ENCODE measurements at places on chromosomes 7 and 10.
A peak's percentile ranks its signal among the peaks of the same experiment; 100 is the strongest.

- DNase-seq = no peak
These were observed 116.9 kb downstream of the EVX1 start for GRCh38 chr7:27359181-27360125.

DNA sequence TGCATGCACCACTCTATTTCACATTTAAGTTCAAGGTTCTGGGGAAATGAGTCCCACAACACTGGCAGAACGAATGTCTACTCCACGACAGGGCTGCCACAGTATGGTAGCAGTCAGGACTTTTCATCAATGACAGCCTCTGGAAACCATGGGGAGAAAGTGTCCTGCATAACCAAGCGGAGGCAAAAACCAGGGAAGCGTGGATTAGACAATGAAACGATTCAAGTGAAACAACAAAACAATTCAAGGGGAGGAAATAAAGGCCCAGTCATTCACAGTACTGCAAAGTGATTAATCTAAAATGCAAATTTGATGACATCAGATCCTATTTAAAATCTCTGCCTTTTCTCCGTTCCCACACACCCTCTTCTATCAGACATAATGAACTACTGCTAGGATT lies 168.2 kb downstream of the DPY19L1 start:
- no peak for DNase-seq

- DNase-seq = no peak
These were observed 107.4 kb upstream of the LSM8 start for GRCh38 chr7:118076564-118076963.

- no peak for DNase-seq
These were observed 79.5 kb upstream of the SEMA3A start for GRCh38 chr7:84274029-84274638.

DNA sequence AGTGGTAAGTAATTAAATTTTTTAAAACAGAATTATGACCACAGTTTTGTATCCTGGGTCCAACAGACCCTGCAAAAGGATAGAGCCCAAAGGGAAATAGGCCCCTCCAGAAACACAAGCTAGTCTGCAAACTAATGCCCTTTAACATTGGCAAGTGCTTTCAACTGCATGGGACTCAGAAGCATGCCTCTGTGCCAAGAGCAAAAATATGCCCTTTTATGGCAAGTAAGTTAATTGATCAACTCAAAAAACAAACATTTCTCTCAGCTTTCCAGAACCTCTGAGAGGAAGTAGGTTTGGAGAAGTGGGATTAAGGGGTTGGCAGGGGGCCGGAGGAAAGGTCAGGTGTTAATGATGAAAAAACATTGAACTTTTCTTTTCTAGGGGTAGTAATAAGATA lies 186.6 kb upstream of the PRSS1 start:
- no peak for DNase-seq

DNA sequence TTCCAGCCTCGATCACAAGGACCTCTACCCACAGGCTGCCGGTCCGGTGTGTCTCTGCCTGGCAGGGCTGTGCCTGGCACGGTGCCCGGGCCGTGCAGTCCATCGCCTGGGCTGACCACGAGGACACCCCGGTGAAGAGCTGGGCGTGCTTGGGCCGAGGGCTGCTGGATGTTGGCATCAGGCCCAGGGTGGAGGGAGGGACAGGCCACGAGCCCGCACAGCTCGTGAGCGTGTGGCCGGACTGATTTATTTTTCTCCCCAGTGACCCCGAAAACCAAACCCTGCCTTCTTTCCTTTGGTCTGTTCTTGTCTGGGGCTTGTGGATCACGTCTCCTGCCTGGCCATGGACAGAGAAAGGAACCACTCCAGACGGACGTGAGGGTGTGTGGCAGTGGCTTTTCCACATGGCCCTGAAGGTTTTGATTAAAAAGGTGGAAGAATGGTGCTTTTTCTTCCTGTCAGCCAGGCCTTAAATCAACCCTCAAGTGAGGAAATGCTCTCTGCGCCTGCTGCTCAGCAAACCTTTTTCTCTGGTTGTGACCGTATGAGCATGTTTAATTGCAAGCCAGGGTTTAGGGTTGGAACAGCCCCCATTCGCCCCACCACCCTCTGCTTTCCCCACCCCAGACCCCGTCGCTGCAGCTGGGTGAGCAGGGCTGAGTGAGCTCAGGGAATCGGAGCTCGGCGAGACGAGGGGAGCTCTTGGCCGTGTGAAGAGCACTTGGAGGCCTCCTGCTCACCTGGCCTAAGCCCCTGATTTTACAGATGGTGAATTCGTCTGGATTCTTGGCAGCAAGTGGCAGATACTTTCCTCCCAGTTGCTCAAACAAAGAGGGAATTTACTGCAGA lies 130.1 kb downstream of the RGS10 start:
- DNase-seq = no peak

GRCh38 chr7:67821116-67821515 lies 824.5 kb downstream of the TYW1 start:
- DNase-seq = no peak

GRCh38 chr10:18690541-18690940 lies 31.3 kb downstream of the ARL5B start:
- no peak for DNase-seq

DNA sequence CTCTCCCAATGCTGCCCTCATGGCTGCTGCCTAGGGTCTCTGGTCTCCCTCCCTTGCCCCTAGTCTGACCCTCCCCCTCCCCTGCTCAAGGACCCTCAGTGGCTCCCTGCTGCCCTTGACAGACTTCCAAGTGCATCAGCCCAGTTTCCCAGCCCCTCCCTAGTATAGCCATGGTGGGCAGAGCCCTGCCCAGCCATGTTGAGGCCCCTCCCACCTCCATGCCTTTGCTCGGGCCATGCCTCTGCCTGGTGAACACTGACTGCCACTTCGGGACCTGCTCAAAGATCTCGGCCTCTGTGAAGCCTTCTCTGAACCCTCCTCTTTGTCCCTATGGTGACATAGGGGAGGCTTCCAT lies 73.2 kb downstream of the MYL10 start:
- DNase-seq = no peak

DNA sequence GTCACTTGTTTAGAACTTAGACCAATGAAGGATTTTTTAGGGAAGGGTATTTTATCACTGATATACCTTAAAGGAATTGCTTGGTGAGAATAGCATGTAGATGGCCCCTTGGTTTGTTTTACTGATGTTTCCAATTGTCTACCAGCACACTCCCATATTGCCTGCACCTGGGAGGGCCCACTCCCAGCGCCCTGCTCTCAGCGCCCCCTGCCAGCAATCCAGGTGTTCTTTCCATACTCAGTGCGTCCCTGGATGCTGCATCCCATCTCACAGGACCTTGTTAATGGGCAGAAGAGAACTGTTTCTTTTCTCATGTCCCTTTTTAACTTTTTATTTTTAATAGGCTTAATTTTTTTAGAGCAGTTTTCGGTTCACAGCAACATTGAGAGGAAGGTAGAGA lies 24.1 kb upstream of the SFRP5 start:
- DNase-seq = no peak

DNA sequence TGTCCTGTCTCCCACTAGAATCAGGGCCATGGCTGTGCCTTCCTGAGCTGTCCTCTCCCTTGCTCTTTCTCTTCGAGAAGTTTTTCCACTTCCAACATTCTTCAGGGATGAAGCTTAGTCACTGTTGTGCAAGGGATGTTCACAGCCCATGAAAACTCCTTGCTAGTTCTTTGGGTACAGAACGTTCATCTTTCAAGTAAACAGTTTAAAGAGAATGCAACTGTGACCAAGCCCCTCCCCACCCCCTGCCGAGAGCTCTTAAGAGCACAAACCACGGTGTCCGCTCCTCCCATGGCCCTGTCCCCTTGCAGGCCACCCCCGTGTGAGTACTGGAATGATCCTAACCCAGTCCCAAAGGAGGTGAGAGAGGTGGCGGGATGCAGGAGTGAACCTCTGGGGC lies 161.1 kb upstream of the RHEB start:
- DNase-seq = no peak

- DNase-seq = peak; percentile 28
These were observed at the start of gene IGF2BP3 for GRCh38 chr7:23470330-23471105. Gene IGF2BP3 (minus strand): TSS chr7:23470491. CDS start chr7:23470110, 381 bp downstream.

DNA sequence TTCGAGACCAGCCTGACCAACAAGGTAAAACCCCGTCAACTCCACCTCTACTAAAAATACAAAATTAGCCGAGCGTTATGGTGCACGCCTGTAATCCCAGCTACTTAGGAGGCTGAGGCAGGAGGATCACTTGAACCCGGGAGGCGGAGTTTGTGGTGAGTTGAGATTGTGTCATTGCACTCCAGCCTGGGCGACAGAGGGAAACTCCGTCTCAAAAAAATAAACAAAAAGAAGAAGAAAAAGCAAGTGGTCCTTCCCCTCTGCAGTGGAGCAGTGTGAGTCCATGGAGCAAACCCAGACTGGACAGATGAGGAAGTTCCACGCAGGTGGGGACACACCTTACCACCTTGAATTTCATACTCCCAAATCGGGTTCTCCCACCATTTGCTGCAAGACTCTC lies 13.1 kb upstream of the SERPINE1 start:
- DNase-seq = no peak

- DNase-seq = no peak
These were observed 10.2 kb downstream of the KIAA1549 start for GRCh38 chr7:138970952-138971351.

GRCh38 chr7:137981175-137981574 lies 20.7 kb downstream of the CREB3L2 start:
- DNase-seq = no peak

DNA sequence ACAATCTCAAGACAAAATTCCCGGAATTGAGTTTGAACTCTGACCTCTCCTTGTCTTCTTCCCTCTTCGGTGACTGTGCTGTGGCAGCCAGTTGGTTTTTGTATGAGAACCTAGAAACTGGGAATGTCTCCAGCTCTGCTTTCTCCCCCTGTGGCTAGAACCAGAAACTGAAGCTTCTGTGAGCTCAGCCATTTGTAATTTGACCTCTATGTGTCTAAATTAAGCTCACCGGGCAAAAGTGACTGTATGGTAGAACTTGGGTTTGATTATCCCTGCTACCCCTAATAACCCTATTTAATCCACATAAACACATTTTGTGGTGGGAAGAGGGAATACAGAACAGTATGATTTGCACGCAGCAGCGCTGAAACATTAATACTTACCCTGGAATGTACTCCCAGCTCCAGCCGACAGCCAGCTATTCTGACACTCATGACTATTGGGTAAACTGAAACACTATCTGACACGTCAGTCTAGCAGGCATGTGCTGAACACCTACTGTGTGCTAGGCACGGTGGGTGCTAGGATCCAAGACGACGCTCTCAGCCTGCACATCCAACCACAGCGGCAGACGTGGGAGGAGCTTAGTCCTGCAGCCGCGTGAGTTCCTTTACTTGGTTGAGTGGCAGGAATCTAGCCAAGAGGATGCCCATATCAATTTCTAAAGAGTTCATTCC lies 324.8 kb downstream of the SFMBT2 start:
- DNase-seq = no peak

DNA sequence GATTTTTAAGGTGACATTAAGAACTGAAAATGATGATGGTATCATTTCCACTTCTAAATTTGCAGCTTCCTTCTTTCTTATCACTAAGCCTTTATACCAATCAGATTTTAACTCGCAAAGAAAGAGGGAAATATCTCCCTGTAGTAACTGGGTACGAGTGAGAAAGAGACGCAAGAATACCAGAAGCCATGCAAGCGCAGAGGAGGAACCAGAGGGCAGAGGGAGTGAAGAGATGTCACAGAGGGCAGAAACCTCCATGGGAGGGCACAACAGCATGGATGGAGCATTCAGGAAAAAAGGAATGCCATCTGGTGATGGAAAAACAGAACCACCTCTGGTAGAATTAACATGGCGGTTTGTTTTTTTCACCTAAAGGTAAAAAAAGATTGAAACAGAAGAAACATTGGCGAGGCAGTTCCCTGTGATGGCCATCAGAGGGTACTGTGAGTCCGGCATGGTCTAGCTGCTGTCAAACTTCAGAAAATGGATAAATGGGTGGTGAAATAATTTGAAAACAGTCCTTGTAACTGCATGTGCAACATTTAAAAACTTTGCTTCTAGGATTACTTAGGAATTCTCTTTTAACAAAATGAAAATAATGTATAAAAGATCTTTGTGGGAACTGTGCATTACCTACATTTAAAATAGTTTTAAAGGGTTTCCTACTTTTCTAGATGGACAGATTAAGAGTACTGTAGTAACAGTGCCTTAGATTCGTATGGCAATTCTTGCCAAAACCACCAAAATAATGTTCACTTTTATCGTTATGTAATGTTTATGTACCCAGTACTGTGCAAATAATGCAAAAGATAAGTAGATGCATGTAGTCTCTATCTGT lies 91.8 kb downstream of the ARHGAP12 start:
- DNase-seq = no peak

DNA sequence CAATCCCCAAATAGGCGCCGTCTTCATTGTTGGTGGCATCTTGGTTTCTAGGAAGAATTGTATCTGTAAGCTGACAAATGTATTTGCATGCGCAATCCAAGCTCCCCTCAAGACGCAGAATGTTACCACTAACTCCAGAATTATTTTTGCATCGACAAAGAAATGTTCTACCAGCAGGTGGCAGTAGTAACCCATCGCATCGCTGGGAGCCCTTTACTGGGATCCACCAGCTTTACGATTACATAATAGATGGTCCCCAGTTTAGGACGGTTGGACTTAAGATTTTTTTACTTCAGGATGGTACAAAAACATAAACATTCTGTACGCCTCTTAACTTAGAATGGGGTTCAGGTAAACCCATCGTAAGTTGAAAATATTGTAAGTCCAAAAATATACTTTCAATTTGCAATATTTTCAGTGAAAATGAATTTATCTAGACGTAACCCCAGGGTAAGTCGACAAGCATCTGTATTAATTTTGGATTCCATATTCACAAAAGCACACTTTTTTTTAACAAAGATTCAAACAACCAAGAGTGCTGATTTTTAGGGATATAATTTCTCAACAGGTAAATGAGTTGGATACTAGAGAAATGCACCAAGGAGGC lies 114.0 kb upstream of the COBL start:
- DNase-seq = no peak

GRCh38 chr7:132750096-132750495 lies 173.8 kb upstream of the PLXNA4 start:
- DNase-seq = no peak

- DNase-seq = no peak
These were observed 12.3 kb upstream of the IMPDH1 start for GRCh38 chr7:128422037-128422436.

DNA sequence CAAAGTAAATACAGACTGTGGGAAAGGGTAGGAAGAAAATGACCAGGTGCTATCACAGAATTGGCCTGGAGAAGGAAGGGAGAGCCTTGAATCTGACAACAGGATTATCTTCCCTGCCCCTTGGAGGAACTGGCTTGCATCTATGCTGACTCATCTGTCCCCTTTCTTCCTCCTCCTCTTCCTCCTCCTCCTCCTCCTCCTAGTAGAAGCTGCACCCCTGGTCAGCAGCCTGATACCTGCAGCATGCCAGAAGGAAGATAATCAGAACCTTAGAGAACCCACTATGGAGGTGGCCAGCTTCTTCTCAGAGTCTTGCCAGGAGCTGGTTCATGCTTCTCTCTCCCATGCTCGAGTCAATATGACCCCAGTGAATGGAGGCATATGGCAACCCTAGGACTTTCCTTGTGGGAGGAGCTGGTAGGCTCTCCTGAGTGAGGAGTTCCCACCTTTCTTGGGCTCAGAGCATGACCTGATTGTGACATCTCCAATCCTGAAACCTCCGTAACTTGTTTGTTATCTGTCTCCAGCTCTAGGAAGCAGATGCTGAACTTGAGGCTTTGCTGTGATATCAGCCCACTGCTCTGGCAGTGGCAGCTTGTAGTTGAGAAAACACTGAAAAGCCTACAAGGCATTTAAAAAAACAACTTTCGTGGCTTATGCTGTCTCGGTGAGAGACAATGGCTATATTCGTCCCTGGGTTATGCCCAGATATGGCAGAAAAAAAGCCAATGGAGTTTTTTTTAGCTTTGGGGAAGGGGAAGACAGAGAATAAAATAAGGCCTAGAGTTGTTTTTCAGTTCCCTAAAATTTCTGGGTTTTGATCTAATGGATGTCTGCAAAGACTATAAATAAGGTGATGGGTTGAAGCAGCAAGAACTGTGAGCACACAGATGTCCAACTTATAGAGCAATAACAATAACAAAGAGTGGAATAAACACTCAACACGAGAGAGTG lies 60.6 kb downstream of the CDHR3 start:
- DNase-seq = no peak
